ENCODE measurements at places on chromosomes 7 and 10.

DNA sequence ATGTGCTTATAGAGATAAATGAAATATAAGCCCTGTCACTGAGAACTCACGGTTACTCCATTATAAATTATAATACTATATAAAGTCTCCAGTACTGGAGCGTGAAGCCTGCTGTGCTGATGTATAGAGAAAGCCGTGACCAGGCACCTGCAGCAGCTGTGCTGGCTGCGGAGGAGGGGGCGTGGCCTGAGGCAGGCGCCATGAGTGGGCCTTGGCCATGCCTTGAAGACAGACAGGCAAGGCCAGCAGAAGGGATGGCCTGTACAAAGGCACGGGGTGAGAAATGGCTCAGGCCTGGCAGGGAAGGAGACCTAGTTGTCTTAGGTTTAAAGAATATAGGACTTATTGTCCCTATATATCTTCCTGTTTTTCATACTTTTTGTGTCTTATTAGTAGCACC lies 218.5 kb upstream of the STK17A start:
- no peak for DNase-seq

GRCh38 chr10:17212802-17213221 lies 11.3 kb upstream of the TRDMT1 start:
- DNase-seq: no peak

- no peak for DNase-seq
Measured at GRCh38 chr7:106452031-106452851, 167.5 kb upstream of the NAMPT start.

GRCh38 chr10:28897617-28898464 lies 220.5 kb downstream of the BAMBI start:
- DNase-seq: no peak

DNA sequence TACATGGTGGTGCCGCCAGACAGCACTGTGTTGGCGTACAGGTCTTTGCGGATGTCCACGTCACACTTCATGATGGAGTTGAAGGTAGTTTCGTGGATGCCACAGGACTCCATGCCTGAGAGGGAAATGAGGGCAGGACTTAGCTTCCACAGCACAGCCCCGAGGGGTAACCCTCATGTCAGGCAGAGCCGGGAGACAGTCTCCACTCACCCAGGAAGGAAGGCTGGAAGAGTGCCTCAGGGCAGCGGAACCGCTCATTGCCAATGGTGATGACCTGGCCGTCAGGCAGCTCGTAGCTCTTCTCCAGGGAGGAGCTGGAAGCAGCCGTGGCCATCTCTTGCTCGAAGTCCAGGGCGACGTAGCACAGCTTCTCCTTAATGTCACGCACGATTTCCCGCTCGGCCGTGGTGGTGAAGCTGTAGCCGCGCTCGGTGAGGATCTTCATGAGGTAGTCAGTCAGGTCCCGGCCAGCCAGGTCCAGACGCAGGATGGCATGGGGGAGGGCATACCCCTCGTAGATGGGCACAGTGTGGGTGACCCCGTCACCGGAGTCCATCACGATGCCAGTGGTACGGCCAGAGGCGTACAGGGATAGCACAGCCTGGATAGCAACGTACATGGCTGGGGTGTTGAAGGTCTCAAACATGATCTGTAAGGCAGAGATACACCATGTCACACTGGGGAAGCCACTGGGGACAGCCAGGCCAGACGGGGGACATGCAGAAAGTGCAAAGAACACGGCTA lies 104.6 kb upstream of the TNRC18 start:
- DNase-seq: no peak

GRCh38 chr7:18570890-18571478 lies 75.4 kb downstream of the HDAC9 start:
- no peak for DNase-seq

DNA sequence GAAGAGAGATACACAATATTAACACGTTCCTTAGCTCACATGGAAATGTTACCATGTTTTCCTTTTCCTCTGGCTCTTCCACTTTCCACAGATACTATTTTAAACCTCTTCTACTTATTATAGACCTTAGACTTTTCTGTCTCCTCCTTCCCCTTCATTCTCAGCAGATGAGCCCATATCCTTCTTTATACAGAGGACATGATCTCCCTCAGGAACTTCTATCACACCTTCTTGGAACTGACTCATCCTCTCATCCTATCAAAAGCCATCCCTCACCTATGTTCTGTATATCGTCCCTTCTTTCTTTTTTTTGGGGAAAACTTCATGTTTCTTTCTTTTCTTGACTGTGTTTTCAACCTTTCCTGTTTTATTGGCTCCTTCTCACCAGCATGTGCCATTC lies 20.8 kb downstream of the MTPN start:
- DNase-seq: no peak

DNA sequence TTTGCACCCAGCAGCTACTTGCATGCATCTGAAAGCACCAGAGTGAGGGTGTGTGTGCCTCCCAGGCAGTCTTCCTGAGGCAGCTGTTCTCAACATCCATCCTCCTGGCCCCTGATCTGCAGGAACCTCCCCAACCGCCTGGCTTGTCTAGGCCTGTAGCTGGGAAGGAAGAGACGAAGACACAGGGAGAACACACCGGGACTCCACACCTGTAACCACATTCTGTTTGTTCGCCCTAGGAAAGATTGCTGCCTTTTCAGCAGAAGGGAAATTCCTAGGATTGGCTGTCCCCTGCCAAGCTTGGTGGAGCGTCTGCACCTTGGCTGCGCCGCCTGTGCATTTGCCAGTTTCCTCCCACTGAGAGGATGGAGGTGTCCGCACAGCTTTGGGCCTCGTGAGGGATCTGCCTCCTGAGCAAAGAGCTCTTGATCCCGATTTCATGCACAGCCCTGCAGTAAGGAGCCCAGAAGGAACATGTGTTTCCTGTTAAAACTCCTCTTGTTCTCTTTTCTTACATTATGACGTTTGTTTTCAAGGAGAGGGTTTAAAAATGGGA lies 154.6 kb downstream of the TPST1 start:
- DNase-seq: no peak

DNA sequence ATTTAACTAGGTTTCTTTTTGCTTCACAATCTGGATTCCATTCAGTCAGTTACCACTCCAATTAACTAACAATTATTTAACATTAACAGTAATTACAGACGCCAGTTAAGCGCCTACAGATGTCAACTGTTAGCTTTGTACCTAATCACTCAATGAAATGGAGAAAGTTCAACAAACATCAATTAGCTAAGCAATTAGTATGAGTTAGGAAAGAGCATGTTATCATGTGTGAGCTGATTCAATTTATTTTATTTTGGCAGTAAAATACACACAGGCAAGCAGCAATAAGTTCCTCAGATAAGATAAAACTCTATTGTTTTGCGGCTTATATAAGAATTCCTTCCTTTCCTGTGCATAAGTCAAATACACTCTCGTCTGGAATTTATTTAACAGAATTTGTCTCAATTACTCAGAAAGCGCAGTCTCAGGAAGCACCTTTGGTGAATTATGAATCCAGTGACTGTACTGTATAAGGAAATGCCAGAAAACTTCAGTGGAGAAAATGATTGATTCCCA lies 427.1 kb upstream of the GALNT17 start:
- DNase-seq: no peak

DNA sequence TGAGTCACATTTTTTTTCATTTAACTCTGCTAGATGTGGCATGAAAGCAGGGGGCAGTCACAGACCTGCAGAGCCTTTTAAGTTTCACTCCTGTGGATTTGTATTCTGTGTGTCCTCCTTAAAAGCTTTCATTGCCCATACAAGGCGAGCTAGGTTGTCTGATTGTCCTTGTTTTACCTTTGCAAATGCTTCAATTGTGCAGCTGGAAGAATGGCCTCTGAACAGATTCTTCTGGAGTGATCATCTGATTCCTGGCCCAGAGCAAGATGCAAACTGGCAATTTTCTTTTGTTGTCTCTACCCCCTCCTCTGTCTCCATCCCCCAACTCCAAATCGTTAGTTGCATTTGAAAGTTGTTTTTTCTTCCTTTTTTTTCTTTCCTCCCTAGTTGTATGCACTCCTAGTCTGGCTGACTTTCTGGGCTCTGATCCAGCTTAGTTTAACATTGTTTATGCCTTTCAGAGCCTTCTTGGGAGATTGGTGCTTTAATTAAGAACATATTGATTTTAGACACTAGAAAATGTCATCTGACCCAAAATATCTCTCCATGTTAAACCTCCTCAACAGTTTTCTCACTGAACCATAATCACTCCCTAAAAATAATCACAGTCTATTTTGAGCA lies 150.2 kb downstream of the REEP3 start:
- DNase-seq: peak; percentile 75

DNA sequence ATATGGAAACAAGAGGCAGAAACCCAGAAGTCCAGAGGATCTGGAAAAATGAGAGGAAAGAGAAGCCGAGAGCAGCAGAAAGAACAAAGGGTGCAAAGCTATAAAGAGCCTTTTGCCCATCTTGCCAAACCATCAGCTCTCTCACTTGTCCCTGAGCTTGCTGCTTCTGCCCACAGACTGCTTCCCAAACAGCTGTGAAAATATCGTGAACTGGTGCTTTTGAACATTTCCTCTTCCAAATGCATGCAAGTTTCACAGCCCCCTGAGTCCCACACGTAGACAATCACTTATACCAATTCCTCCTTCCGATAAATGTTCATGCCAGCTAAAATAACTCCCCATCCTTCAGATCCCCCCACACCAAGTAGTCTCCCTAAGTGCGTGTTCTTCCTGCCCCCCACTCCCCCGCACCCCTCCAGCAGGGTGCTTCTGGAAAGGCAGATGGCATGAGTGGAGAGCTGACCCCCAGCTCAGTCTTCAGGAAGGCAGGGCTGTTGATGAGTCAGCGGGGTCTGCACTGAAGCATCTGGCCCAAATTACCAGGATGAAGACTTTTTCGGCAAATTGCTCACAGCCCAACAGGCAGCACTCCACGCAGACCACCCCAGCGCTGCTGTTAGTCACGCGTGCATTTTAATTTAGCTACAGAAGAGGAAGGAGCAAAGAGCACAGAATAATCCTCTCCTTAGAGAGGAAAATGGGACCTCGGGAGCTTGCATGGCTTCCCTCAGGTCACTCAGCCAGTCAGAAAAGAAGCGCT lies 76.1 kb upstream of the KCNMA1 start:
- no peak for DNase-seq

DNA sequence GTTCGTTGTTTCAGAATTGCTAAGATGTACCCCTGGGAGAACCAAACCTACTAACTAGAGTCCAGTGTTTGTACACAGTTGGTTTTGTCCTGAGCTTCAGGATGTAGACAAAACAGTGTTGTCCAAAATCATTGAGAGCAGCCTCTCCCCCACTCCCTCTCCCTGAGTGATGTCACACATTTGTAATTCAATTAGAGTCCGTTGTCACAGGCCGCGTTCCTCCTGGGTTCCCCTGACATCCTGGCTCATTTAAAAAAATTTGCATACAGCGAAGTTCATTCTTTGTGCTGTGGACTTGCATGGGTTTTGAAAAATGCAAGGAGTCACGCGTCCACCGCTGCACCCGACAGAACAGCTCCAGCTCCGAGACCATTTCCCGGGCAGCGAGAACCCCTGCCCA lies 10.3 kb downstream of the GRIFIN start:
- DNase-seq: no peak

- no peak for DNase-seq
Measured at GRCh38 chr7:128217967-128218652, 23.0 kb upstream of the LEP start.

DNA sequence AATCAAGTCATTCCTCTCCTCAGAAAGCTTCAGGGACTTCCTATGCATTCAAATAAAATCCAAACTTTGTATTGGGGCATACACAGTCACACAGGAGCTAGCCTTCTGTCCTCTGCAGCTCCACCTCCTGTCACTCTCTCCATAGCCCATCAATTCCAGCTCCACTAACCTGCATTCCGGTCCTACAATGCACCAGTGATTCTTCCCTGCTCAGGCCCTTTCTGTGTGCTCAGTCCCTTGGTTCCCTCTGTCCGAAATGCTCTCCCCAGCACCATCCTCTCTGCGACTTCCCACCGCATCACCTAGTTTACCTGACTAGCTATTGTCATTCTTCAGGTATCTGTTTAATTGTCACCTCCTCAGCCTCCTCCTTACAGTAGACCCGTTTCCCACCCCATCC lies 26.4 kb upstream of the YAE1 start:
- no peak for DNase-seq

DNA sequence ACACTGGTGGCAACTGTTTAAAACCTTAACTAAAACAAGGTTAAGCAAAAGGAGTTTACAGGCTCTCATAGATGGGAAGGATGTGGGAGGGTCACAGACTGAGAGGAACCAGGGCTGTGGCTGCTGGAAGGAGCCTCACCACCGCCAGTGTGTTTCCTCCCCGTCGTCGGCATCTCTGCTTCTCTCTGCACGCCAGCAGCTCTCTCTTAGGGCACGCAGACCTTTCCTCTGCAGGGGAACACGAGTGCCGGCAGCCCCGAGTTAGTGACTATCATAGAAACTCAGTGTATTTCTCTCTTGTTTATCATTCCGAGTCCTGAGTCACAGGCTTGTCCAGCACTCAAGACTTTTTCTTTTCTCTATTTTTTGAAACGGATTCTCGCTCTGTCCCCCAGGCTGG lies 8.1 kb upstream of the SH2D4B start:
- DNase-seq: no peak

DNA sequence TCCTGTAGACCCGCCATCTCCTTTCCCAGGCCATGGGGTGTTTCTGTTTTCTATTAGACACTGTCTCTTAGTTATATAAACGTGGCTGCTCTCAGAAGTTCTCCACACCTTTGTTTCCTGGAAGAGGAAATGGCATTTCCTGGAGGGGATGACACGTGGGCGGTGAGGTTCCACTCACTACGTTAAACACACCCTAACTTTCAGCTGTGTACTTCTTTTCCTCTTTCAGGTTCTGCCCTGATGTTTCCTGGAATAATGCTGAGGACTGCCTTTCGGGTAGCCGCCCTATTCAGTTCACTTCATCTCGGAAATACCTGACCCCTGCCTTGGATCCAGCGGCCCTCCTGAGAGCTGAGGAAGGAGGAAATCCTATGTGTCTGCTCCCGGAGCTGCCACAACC lies 3.4 kb upstream of the PRKCQ start:
- no peak for DNase-seq

DNA sequence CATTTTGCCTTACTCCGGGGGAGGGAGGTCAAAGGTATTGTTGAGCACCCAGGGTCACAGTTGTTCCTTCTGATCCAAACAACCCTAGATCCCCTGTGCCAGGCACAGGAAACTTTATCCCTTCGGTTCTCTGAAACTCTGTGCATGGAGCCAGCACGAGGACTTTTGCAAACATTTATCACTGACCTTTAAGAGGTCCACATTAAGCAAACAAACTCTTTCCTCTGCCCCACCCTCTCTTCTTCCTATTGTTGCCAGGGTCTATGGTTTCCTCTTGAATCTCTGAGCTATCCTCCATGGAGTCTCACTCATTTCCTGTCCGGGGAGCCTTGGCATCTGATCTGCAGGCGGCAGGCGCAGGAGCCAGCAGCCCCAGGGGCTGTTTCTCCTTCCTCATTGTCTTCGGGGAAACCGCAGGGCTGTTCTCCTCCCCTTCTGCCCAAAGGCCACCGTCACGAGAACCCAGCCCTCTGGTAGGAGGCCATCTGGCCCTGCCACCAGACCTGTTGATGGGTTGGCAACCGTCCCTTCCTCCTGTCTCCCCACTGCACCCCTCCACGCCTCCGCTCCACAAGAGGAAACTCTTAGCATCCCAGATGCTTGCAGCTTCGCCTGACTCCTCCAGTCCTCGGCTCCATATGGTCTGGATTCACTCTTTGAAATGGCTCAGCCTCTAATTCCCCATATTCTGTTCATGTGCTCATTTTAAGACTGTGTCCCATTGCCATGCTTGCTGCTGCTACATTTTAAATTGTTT lies 327.3 kb upstream of the NRP1 start:
- DNase-seq: peak; percentile 79

Measured in GM04503 (cell line).